ENCODE measurements at places on chromosomes 1 and 21.
A peak's percentile ranks its signal among the peaks of the same experiment; 100 is the strongest.

- DNase-seq: no peak
These were observed 153.0 kb downstream of the TNFSF18 start for GRCh38 chr1:172897738-172898137.

DNA sequence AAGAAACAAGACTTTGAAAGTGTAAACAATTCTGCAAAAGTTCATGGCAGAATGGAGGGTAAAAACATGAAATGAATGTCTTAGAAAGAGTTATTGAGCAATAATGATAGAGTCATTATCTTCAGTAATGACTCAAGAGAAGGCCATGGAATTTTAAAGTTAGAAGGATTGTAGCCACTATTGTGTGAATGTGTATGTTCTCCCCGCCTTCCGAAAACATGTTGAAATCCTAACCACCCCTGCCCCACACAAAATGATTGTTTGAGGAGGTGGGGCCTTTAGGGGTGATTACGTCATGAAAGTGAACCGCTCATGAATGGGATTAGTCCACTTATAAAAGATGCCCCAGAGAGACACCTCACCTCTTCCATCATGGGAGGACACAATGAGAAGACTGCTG lies 93.8 kb upstream of the CCDC190 start:
- DNase-seq: no peak

GRCh38 chr1:48495911-48496310 lies 23.9 kb upstream of the SPATA6 start:
- no peak for DNase-seq

DNA sequence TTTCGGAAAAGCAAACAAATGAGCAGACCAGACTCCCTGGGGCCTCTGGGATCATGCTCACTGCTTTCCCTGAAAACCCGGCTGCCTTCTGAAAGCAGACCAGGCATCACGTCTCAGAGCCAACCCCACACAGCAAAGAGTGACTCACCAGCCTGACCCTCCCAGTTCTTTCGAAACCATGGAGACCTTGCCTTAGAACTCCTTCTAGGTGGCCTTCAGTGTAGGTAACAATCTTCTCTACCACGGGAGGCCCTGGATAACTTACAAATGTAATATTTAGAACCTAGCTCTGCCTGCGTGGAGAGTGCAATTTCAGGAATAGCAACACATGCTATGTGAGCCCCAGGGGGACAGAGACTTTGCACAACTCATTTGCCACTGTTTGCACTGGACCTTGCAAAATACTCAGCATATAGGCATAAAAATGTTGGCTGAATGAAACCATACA lies 105.2 kb downstream of the SUSD4 start:
- peak; percentile 33 for DNase-seq

Data from iPS-NIHi11 (cell line).